Hematopoietic multipotent progenitor cell treated with erythropoietin and hydrocortisone succinate and interleukin-3 and kit ligand, for 6 days (in vitro differentiated cells): ENCODE measurements at places on chromosomes 4 and X.
A peak's percentile ranks its signal among the peaks of the same experiment; 100 is the strongest.

DNA sequence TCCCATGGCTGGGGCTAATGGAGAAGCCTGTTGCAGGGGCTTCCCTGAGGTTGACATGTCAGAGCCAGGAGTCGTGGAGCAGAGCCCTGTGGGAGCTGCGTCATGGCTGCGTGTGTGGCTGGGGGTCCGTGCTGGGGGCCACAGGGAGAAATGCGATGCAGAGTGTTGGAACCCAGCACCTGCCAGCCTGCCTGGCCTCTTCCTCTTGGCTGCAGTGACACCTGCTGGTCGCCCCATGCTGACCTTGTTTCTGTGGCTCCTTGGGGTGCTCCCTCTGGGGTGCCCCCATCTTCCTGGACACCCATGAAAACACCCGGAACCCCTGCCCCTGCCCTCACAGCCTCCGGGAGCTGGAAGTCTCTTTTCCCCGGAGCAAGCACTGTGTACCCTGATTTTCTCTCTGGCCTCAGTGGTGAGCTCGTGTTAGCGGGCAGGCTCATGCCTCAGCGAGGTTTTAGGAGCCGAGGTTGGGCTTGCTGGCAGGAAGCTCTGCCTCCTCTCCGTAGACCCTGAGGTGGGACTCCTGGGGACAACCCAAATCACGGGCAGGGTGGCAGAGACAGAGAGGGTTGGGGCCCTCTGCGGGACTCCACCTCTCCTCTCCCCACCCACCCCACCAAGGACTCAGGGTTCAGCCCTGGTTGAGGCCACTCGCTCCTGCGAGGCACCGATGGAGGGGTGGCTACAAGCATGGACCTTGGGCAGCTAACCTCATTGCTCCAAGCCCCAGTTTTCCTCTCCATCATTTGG lies 103.7 kb downstream of the SORCS2 start:
- DNase-seq = peak; percentile 30

GRCh38 chr4:38313175-38313574 lies 350.8 kb upstream of the KLF3 start:
- no peak for DNase-seq

GRCh38 chrX:43809463-43809862 lies 72.8 kb downstream of the MAOB start:
- DNase-seq = no peak

DNA sequence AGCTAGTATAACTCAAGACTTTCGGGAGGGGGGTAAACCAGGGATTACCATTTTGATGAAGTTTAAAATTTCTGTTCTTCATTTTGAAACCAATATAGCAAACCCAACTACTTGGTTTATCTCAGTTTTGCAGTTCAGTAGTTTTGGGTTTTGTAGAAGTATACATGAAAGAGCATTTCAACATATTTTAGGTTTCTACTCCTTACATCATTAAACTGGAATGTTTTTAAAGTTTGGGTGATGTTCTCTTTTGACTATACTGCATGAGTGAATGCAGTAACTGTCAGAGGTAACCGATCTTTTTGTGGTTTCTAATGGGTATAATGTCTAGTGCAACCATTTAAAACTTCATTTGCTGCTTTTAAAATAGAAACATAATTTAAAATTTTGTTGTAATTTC lies 248.3 kb upstream of the MAD2L1 start:
- no peak for DNase-seq

- no peak for DNase-seq
These were observed 355.4 kb downstream of the ANK2 start for GRCh38 chr4:113404841-113405240.

DNA sequence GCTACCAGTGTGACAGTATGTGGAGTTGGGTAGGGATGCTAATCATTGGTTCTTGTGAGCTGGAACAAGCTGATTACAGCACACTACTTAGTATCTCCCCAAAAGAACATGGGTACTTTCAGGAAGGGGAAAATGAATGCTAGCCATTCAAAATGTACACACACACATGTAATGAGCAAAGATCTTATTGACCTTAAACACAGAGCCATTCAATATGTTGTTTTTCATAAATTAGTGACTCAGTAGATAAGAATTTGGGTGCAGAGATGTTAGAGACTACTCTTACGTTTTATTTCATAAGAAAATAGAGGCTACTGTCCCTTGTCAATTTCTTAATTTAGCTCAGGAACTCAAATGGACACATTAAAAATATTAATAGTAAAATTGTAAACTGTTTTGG lies 509.5 kb upstream of the ATOH1 start:
- no peak for DNase-seq

GRCh38 chr4:17597517-17597916 lies 16.9 kb upstream of the MED28 start:
- DNase-seq = no peak

DNA sequence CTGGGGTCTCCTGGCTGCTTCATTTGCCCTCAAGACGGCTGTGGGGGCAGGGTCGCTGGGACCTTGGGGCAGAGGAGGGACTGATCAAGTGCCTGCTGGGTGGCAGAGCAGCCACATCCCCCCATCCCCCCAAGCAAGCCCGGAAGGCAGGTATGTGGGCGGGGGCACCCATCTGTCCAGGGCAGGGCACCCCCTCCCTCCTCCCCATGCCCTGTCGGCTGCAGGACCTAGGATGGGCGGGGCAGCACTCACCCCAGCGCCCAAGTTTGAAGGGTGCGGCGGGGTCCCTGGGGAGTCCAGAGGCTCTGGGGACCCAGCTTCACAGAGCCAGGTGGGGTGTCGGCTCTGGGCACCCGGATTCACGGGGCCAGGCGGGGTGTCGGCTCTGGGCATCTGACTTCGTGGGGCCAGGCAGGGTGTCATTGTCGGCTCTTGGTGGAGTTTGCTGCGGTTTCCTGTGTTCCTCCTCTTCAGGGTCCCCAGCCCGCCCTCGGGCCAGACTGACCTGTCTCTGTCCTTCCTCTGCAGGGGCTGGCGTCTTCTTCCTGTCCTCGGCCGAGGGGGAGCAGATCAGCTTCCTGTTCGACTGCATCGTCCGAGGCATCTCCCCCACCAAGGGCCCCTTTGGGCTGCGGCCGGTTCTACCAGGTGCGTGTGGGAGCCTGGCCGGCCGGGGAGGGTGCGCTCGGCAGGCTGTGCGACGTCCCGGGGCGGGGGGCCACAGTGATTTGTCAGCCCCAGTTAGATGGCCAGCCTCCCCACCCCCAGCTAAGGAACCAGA lies 22.1 kb downstream of the DOK7 start:
- peak; percentile 27 for DNase-seq

- DNase-seq = no peak
These were observed 118.3 kb upstream of the PDE5A start for GRCh38 chr4:119746951-119747350.
